ENCODE measurements at places on chromosomes 2 and 18.

GRCh38 chr2:71446505-71446904 is 6.9 kb upstream of the DYSF start:
- no peak for DNase-seq

DNA sequence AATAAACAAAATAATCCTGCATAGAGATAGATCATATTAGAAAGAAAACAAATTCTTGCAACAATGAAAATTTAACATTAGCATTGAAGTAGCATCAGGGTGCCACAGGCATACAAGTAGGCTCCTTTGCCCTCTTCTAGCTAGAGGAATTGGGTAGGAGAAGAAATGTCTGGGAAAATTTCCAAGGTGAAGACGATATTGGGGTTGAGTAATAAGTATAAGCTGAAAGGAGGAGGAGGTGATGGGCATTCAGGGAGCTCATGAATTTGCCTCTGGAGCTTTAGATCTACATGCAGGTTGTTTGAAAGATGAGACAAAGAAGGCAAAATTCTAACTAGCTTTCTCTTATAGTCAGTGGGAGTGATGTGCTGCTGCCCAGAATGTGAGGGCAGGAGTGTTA is 504.9 kb downstream of the CCDC85A start:
- DNase-seq, result no peak

DNA sequence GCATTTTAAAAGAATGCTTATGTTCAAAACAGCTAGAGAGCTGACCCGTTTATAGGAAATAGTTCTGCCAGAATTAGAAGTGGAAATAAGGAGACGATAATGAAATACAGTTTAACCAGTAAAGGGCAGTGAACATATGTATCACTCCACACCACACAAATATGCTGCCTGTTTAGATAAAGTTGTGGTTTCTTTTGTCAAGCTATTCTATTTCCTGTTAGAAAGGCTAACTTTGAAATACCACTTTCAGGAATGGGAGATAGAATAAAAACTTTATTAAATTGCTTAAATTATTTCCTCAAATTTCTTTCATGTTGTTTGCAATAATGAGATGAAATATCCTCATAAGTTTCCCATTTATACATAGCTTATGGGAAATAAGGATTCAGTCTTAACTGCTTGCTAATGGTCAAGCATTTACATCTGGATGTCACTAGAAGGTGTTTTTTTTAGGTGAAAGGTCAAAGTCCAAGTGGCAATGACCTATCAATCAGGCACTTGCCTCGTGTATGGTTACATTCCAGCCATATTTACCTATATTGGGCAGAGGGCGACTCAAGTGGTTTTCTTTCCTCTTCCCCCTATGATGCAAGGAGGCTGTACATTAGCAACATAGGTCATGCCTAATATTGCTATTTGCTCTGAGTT is 148.9 kb downstream of the ZEB2 start:
- no peak for DNase-seq

DNA sequence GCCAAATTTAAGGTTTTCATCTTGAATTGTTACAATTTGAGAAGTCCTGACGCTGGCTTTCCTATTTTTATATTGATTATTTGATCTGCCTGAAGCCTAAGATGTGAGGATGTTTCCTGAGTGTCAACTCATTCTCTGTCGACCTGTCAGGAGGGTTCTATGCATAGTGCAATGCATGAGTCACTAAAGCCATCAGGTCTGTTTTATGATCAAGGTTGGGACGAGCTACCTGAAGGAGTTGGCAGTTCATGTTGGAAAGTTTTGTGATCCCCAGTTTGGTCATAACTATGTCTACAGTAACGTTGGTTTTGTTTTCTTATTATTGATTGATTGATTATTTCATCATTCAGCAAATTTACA is 71.2 kb downstream of the NABP1 start:
- DNase-seq, result no peak

DNA sequence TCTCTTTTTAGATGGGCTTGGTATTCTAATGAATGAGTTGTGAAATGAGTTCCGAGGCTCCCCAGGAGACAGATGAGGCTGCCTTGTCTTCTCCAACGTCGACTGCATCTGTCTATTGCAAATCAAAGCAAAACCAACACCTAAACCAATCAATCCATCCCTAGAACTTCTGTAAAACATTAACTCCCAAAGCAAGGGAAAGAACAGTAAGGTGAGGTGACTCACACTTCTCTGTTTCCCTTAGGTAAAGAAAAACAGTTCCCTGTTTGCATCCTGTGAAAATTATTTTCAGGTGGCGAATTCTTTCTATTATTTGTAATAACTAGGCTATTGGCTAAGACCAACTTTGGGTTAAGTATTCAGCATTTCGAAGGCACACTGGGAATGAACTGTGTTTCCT is 249.4 kb downstream of the EPHA4 start:
- no peak for DNase-seq

DNA sequence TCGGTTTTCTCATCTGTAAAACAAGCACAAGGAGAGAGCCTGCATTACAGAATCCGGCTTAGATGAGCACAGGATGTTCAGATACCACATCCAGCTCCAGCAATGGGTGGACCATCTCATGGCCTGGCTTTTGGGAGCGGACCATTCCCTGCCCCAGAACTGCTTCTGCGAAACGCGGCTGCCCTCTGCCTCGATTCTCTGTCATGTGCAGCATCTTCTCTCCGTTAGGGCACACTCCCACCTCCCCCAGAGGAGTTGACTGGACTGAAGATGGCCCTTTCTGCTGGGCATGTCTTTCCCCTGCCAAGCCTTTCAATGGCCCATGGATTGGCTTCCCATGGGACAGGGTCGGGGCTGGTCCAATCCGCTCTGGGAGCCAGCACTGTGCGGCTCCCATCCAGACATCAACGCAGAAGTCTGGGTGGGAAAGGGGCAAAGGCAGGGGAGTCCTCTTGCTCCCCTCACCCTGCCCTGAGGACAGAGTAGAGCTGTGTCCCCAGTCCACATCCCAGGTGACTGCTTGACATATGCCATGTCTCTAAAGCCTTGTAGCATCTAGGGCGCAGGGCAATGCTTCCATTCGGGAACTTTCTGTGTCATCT is 14.3 kb upstream of the FAHD2A start:
- DNase-seq, result no peak

DNA sequence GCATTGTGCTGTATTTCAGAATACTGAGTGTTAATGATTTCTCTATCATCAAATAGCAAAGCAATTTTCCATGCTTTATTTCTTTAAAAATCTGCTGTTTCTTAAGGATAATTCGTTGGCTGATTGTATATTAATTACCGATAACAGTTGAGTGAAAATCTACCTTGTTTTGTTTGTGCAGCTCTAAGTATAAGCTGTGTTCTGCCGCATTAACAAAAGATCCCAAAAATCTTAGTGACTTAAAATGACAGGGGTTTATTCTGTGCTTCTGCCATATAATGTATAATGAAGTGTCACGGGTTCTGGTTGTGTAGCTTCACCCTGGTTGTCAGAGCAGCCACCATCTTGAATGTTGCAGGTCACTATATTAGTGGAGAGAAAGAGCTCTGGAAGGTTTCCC is 196.1 kb downstream of the ACTR3 start:
- DNase-seq, result no peak

DNA sequence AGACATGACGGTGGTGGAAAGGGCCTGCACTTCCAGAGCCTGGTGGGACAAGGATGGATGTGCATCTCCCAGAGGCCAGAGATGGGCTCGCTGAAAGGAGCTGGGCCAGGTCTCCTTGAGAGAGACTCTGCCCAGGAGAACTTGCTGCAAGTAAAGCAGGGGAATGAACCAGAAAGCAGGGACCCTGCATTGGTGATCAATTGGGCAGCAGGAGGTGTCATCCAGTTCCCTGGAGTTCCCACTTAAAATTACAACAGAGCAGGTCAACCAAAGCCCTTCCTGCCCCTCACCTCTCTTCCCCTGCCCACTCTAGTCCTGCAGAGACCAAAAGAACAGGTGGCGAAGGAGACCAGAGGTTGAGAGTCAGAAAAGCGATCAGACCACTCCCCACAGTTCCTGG is 69.7 kb upstream of the CAB39 start:
- no peak for DNase-seq

DNA sequence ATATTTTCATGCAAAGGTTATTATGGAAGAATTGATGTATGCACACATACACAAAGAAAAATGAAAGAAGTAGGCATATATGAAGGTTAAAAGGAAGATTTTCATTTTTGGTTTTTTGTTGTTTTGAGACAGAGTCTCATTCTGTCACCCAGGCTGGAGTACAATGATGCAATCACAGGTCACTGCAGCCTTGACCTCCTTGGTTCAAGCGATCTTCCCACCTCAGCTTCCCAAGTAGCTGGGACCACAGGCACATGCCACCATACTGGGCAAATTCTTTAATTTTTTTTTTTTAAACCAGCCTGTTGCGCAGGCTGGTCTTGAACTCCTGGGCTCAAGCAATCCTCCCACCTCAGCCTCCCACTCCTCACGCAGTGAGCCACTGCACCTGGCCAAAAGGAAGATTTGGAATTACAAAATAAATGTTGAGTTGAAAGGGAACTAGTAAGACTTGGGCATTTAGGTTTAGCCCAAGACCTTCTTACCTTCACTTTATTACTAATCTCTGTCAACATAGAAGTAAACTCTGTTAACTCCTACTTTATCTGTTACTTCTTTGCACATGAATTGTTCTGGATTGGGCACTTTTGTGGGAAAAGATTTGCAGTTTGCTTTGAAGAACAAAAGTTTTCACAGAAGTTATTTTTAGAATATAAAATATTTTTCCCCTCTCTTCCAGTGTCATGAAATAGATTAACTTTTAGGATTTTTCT is 31.7 kb upstream of the NBEAL1 start:
- no peak for DNase-seq

- DNase-seq, result no peak
These were observed 113.1 kb upstream of the SRD5A2 start for GRCh38 chr2:31693882-31694281.

DNA sequence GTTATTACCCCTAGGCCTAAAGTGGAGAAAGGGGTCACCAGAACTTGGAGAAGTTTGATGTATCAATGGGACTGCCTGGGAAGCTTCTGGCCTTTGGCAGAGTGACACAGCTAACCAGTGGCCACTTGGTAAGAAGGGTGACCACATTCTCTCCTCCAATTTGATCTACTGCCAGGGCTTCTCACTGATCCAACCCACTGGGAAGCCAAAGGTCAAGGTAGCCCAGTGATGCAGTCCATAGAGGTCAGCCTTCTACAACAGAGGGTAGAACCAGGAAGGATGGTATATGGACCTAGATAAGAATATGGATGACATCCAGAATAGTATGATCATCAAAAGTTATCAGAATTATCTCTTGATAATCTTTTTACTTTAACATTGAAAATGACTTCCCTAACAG is 493.6 kb downstream of the NYAP2 start:
- no peak for DNase-seq

GRCh38 chr2:181949047-181949446 is 36.6 kb upstream of the PPP1R1C start:
- DNase-seq, result no peak

GRCh38 chr18:37270038-37270665 is 295.4 kb downstream of the CELF4 start:
- no peak for DNase-seq

GRCh38 chr18:29063346-29063745 is 886.4 kb upstream of the CDH2 start:
- DNase-seq, result no peak

DNA sequence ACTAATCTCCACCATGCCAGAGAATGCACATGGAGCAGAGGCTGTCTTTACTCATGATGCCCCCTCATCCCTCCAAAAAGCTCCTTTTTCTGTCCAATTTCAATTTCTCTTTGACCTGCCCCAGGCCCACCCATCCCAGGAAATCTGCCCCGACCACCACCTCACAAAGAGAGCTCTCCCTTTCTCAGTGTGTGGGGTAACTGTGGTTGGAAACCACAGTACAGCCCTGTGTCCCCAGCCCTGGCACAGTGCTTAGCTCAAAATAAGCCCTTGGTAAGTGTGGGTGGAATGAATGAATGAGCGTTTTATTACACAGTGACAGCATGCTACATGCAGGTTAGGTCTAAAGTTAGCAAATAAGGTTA is 43.7 kb upstream of the CAB39 start:
- no peak for DNase-seq

GRCh38 chr2:181465676-181466375 is 8.6 kb downstream of the ITGA4 start:
- DNase-seq, result no peak

- no peak for DNase-seq
These were observed 11.4 kb downstream of the IL1F10 start for GRCh38 chr2:113079131-113079530.

- no peak for DNase-seq
These were observed 97.6 kb downstream of the UXS1 start for GRCh38 chr2:106096299-106097037.

- no peak for DNase-seq
These were observed 74.7 kb downstream of the COPS8 start for GRCh38 chr2:237160271-237160919.

DNA sequence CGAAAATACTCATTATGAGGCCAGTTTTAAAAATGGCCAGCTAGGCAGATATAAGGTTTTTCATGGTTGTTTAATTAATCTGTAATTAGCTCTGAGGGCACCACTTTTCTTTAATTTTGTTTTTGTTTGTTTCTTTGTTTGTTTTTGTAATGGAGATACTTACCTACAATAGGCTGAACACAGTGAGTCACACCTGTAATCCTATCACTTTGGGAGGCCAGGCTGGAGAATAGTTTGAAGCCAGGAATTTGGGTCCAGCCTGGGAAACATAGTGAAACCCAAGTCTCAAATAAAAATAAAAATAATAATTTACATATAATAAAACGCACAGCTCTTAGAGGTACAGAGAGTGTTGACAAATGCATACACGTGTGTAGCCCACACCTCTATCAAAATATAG is 56.8 kb upstream of the MSH2 start:
- DNase-seq, result no peak

GRCh38 chr2:131093696-131094462 is 619 bp upstream of the FAM168B start:
- no peak for DNase-seq
